ENCODE measurements at places on chromosomes 3 and 15.

- DNase-seq: no peak
Measured at GRCh38 chr3:46272028-46272451, 29.8 kb downstream of the CCR3 start.

- no peak for DNase-seq
Measured at GRCh38 chr3:40071683-40072238, 237.7 kb upstream of the EIF1B start.

DNA sequence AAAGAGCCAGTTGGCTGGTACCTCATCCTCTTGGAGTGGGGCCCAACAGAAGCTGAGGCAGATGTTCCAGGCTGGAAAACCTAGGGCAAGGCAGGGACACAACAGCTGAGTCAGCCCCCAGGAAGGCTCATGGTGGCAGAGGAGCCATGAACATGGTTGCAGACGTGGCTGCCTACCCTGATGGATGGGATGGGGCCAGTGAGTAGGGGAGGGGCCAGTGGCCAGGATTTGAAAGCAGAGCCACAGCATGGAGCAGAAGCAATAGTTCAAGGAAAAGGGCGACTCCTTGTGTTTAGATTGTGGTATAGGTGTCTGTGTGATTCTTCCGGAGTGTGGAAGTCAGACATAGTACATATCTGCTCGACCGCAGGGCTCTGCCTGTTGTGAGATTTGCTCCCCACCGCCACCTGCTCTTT lies 24.2 kb downstream of the PXYLP1 start:
- peak; percentile 45 for DNase-seq

DNA sequence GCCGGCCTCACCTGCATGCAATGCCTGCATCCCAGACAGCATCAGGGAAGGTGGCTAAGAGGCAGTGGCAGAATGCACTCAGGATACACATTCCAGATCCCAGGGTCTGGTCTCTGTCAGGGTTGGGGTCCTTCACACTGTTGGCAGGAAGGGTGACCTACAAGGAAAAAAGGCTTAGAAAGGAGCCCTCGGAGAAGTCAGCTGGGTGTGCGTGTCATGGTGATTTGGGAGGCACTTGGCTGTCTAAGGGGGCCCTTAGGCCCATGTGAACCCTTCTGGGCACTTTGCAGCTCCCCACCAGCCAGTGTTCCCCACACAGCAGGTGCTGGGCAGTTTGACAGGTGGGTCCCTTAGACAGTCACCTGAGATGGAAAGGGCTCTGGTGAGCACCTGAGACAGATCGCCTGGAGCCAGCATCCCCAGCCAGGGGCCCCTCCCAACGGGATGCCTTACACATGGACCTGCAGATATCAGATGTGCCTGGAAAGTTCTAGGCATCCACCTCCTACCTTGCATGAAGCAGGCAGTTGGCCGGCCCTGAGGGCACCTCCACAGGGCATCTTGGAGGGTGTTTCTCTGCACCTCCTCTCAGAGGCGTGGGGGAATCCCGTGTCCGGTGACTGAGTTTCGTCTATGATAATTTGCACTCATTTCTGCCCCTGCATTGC lies 131.6 kb downstream of the LRRK1 start:
- peak; percentile 37 for DNase-seq

GRCh38 chr3:38645076-38645475 lies 4.4 kb downstream of the SCN5A start:
- no peak for DNase-seq

GRCh38 chr15:51848811-51849210 lies 19.4 kb downstream of the TMOD3 start:
- no peak for DNase-seq

GRCh38 chr3:171058058-171058457 lies 31.5 kb upstream of the SLC2A2 start:
- DNase-seq: no peak

- no peak for DNase-seq
Measured at GRCh38 chr3:139005356-139005993, 593 bp downstream of the PRR23A start.

DNA sequence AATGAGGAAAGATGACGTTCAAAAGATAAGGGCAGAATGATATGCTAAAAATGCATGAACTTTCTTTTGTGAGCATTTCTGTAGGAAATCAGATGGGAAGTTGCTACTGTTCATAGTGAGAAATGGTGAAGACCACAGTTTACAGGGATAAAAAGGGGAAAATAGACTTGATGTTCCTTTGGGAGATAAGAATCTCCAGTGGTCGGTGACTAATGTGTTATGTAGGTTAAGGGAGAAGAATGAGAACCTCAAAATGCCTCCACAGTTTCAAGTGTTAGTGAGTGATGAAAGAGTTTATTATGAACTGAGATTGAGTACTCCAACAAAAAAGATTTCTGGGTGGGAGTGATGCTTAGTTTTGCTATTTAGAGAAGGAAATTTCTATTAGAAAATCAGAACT lies 247.2 kb downstream of the LSAMP start:
- DNase-seq: no peak

DNA sequence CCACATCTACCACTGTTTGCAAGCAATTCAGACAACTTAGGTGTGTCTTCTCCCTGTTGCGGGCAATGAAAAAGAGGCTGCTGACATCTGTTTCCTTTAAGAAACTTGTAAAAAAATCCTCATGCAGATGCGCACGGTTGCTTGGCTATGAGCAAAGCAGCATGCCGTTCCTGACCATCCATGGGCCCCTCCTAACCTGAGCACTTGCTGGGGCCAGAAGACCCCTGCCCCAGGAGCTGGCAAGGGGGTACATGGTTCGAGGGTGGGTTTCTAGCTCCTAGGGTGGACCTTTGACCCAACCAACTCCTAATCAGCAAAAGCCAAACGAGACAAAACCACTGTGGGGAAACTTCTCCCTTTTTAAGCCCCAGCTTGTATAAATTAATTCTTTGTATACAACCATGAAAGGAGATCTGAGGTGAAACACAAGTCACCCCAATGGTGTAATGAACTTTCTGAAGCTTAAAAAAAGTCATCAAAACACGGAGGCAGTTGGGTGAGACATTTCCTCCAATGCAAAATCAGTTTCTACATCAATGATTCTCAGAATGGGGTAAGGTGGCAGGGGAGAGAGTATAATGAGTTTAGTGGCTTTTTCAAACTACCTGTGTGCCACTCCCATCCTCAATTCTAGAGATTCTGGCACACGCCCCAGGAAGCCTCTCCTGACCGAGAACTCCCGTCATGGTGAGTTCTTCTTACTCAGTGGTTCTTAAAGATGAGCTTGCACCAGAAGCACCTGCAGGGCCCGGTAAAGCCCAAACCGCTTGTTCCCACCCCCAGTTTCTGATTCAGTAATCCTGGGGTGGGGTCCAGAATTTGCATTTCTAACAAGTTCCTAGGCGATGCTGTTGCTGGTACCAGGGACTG lies 44.1 kb downstream of the CPN2 start:
- DNase-seq: peak; percentile 69

- no peak for DNase-seq
Measured at GRCh38 chr3:141231952-141232823, 563 bp downstream of the PXYLP1 start.

- no peak for DNase-seq
Measured at GRCh38 chr3:24640330-24640877, 145.8 kb upstream of the THRB start.

DNA sequence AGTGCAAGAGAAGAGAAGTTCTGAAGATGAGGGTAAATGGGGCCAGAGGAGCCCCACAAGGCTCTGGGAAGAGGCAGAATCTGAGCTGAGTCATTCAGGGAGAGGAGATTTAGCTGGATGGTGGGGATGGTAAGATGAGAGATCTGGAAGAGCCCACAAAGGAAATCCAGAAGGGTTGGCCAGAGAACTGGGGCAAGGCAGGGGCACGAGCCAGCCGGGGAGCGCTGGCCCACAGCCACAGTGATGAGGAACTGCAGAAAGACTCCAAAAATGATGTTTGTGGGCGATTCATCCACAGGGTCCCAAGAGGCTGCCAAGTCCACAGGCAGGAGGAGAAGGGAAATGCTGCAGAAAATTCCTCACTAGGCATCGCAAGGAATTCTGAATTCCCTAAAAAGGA lies 75.9 kb upstream of the ATP2B2 start:
- no peak for DNase-seq

DNA sequence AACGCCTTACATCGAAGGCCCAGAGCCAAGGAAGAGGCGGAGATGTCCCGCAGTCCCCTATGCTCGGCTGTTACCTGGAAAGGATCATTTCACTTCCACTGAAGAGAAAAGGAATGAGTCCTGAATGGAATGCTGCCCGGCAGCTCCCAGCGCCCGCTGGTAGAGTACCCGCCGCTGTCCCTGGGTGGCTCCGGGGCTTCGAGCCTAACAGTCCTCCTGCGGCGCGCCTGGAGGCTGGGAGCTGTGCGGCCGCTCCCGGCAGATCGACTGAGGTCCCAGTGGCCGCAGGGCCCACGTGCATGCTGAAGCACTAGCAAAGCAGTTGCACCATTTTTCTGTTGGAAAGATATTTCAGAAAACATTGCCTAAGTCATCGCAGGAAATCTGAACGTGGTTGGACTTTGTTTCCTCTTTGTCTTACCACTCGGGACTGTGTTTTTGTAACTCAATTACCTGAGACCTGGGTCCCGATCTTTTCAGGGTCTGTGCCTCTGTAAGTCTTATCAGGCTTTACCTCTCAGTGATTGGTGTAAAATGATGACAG lies 984 bp downstream of the RNU6-1 start:
- DNase-seq: no peak

DNA sequence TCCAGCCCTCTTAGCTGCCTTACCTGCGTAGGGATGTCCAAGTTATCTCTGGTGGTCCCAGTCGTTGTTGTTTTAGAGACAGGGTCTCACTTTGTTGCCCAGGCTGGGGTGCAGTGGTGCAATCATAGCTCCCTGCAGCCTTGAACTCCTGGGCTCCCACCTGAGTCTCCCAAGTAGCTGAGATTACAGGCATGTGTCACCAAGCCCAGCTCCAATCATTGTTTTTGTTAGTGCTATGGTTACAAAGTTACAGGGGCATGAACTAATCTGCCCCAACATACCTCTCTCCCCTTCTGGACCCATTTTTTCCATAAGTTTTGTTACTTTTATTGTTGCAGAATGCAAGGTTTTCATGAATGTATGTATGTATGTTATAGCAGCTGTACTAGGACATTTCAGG lies 54.7 kb downstream of the CTDSPL2 start:
- no peak for DNase-seq

GRCh38 chr3:194573680-194574437 lies 59.4 kb downstream of the TMEM44 start:
- DNase-seq: peak; percentile 54

- DNase-seq: no peak
Measured at GRCh38 chr3:193499136-193499770, 55.4 kb downstream of the ATP13A4 start.

- DNase-seq: no peak
Measured at GRCh38 chr3:18223974-18224373, 201.2 kb downstream of the SATB1 start.

GRCh38 chr3:149476225-149476624 lies 1.7 kb downstream of the TM4SF4 start:
- no peak for DNase-seq

DNA sequence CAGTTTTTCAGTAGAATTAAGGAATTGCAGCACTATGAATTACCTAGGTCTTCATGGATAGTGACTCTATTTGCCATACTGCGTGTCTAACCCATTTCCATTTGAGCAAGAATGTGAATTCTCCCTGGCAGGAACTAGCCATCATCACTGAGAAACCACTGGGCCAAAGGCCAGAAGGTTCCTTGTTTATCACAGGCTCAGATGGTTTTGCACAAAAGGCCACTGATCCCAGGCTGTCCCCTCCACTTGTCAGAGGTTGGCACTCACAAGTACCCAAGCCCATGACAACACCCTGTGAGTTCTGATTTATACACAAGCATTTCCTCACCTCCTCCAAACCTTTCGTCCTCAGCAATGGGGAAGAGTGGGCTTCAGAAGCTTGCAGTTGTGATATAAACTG lies 131.8 kb downstream of the FOXB1 start:
- DNase-seq: no peak

DNA sequence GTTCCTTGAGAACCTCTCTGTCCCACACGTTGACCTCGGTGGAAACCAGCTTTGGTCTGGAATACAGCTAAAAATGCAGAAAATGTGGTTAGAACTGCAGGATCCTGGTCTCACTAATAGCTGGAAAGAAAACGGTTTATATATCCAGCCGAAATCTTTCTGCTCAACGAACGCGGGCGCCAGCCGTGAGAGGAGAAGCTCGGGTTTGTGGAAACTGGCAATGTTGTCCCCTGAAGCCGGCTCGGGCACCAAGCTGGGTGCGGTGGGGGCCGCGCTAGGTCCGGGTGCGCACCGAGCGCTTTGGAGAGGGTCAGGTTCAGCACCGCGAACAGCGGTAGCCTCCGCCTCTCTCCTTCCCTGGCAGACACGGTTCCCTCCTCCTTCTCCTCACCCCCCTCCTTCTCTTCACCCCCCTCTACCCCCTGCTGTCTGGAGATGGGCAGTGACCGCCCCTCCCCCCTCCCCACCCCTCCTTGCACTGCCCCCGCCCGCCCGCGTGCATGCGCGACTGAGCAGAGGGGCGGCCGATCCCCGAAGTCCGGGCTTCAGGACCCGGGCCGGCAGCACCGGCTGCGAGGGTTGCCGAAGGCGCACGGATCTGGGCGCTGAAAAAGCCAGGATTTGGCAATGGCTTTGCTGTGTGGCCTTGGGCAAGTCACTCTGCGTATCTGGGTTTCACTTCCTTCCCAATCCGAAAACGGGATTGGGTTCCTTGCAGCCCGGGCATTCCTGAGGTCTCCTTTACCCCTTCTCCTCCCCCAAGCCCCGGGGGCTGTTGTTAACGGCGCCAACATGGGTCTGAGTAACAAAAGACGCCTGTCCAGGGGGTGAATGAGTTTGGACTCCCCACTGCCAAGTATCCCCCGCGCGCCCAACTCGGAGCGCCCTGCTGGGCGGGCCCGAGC lies at the start of gene SKOR1:
SKOR1 (plus strand) TSS at position 534 of the 905 bp plus-strand sequence; CDS start at position 628, 94 bp downstream.
- no peak for DNase-seq

DNA sequence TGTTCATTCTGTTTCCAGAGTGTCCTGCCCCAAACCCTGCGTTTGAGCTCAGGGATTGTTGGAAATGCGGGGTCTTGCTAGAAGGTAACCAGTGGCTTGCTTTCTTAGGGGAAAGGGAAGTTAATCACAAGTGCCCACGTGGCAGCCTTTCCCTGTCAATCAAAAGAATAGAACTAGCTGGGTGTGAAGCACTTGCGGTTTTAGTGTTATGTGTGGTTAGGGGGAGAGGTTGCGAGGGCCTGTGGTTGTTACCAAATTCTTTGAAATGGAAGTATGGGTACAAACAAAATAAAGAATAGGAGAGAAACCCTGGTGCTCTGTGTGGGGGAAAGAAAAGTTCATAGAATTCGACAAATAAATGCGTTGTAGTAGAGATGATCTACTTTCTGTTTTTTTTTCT lies 67.6 kb downstream of the FNDC3B start:
- DNase-seq: peak; percentile 88

GRCh38 chr3:66464512-66464894 lies 36.3 kb downstream of the LRIG1 start:
- DNase-seq: no peak

Data from activated CD8-positive, alpha-beta memory T cell treated with anti-CD3 and anti-CD28 coated beads, Interleukin-2, amount 10 ng/mL, durations not matched to agents 7 days and 5 days (primary cell).